ENCODE measurements at places on chromosomes 2 and 18. TPM values are rescaled to one million over a fixed set of nuclear protein-coding genes. Genes with fewer than 3 reads are reported as not detected.

The GPR39 gene
- total RNA-seq, result 8.7 TPM

DNA sequence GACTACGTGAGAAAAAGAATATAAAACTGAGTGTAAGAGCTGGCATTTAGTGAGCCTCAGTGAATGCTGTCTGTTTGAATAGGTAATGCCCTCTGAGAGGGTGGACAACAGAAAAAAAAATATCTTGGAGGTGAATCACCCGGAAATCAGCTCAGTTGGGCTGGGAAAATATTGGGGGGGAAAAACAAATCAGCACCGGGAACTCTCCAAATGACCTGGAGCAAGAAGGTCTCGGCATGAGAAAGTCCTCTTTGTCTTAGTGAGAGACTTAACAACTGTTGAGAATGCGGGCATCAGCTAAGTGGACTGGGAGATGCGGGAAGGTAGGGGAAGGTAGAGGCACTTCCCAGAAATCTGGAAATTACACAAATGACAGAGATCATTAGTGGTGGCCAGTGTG lies 109.4 kb upstream of the POU3F3 start:
- H3K36me3 ChIP-seq, result no peaks in the 10 kb centered on the region
- no peak for DNase-seq
- H3K27ac ChIP-seq, result no peak overlapping the region
- peaks cover 2% of the 10 kb centered on the region for H3K27me3 ChIP-seq
- no peak overlapping the region for H3K4me3 ChIP-seq

GRCh38 chr2:64525317-64525613 lies 1.1 kb downstream of the AFTPH start:
- H3K27me3 ChIP-seq, result no peaks in the 10 kb centered on the region
- peak overlapping the region; percentile 96 for H3K27ac ChIP-seq
- H3K36me3 ChIP-seq, result no peaks in the 10 kb centered on the region
- no peaks in the 10 kb centered on the region for H3K4me1 ChIP-seq

DNA sequence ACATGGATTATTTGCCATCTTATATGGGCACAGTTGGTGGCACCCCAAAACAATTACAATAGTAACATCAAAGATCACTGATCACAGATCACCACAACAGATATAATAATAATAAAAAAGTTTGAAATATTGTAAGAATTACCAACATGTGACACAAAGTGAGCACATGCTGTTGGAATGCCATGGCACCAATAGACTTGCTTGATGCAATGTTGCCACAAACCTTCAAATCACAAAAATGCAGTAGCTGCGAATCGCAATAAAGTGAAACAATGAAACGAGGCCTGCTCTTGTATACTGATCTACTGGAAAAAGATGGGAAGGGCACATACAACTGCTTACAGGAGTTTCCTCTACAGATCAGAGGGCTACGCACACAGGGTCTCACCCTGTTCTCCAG lies 32.2 kb upstream of the AMMECR1L start:
- no peaks in the 10 kb centered on the region for H3K27me3 ChIP-seq
- no peaks in the 10 kb centered on the region for H3K36me3 ChIP-seq
- DNase-seq, result no peak
- no peaks in the 10 kb centered on the region for H3K4me1 ChIP-seq
- no peak overlapping the region for H3K4me3 ChIP-seq

GRCh38 chr2:145652571-145653545 lies 1132.9 kb upstream of the ZEB2 start:
- H3K27ac ChIP-seq, result no peak overlapping the region
- no peaks in the 10 kb centered on the region for H3K36me3 ChIP-seq
- no peaks in the 10 kb centered on the region for H3K4me1 ChIP-seq

The ITGA4 gene
- 23.5 TPM for total RNA-seq

DNA sequence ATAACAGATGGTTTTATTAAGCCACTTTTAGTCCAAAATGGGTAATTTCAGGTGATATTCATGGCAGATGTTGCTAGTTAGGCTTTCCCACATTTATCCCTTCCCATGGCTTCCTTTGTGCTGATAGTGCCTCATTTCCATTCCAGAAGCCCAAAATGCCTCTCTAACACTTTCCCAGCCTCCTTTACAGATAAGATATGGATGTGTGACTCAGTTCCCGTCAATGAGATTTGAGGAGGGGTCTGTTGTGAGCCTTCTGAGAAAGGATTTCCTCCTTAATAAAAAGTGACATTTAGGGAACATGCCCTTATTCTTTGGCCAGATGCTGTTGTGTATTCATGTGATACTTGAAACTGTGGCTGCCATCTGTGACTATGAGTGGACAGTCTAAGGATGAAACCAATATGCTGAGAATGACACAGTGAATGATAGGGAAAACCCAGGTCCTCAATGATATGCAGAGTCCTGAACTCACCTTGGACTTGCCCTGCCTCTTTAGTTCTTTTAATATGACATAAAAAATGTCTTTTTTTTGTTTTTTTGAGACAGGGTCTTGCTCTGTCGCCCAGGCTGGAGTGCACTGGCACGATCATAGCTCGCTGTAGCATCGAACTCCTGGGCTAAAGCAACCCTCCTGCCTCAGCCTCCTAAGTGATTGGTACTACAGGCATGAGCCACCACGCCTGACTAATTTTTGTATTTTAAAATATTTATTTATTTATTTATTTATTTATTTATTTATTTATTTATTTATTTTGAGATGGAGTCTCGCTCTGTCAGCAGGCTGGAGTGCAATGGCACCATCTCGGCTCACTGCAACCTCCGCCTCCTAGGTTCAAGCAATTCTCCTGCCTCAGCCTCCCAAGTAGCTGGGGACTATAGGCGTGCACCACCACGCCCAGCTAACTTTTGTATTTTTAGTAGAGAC lies 5.8 kb upstream of the ACSL3 start:
- no peaks in the 10 kb centered on the region for H3K36me3 ChIP-seq
- H3K4me3 ChIP-seq, result no peak overlapping the region
- no peak overlapping the region for H3K27ac ChIP-seq
- DNase-seq, result no peak
- peaks cover 3% of the 10 kb centered on the region for H3K4me1 ChIP-seq

GRCh38 chr2:181657379-181657778 lies 474 bp upstream of the CERKL start:
- H3K27ac ChIP-seq, result peak overlapping the region; percentile 66
- peak overlapping the region; percentile 66 for H3K4me3 ChIP-seq
- peaks cover 6% of the 10 kb centered on the region for H3K4me1 ChIP-seq

DNA sequence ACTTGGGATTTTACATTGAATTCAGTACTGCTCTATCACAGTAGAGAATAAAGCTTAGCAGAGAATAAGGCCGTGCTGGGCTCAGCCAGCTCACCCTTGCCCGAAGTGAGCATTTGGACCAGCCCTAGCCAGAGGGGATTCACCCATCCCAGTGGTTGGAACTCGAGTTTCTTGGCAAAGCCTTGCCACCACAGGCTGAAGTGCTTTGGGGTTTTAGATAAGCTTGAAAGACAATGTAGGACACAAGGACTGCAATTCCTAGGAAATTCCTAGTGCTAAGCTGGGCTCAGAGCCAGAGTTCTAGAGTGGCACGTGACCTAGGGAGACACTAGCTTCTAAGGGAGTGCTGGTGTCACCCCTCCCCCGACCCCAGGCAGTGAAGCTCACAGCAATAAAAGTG lies 28.0 kb downstream of the SERPINB11 start:
- H3K27me3 ChIP-seq, result no peaks in the 10 kb centered on the region
- no peak overlapping the region for H3K27ac ChIP-seq
- H3K36me3 ChIP-seq, result no peaks in the 10 kb centered on the region

The TMEM163 gene
- total RNA-seq, result 5.9 TPM

- no peaks in the 10 kb centered on the region for H3K4me1 ChIP-seq
- no peaks in the 10 kb centered on the region for H3K36me3 ChIP-seq
- DNase-seq, result no peak
- H3K27ac ChIP-seq, result no peak overlapping the region
These were observed 96.5 kb downstream of the MYT1L start for GRCh38 chr2:2234398-2235195.

The OTOS gene
- total RNA-seq, result 4.6 TPM

GRCh38 chr2:174442546-174443510 lies 44.0 kb downstream of the GPR155 start:
- no peak overlapping the region for H3K4me3 ChIP-seq
- H3K27ac ChIP-seq, result no peak overlapping the region
- H3K4me1 ChIP-seq, result no peaks in the 10 kb centered on the region
- no peaks in the 10 kb centered on the region for H3K36me3 ChIP-seq

DNA sequence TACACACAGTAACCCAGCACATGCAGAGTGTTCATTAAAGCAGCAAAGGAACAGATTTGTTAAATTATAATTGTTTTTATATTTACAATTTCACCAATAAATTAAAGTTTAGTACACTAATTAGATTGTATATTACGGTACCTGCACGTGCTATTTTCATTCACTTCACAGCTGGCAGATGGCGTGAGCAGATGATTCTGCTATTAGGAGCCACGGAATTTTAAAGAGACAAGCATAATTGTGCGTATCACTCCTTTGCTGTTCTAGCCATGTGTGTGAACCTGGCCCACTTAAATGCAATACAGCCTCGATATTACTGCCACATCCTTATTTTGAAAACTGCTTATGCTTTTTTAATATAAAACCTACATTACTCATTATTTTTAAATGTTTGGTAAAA lies 332.8 kb upstream of the SOX11 start:
- H3K27me3 ChIP-seq, result no peaks in the 10 kb centered on the region
- no peak overlapping the region for H3K27ac ChIP-seq
- no peak for DNase-seq
- no peak overlapping the region for H3K4me3 ChIP-seq
- no peaks in the 10 kb centered on the region for H3K4me1 ChIP-seq

GRCh38 chr18:56799756-56800155 lies 148.6 kb downstream of the WDR7 start:
- DNase-seq, result peak; percentile 12
- H3K27me3 ChIP-seq, result no peaks in the 10 kb centered on the region
- H3K36me3 ChIP-seq, result no peaks in the 10 kb centered on the region
- H3K4me1 ChIP-seq, result no peaks in the 10 kb centered on the region

DNA sequence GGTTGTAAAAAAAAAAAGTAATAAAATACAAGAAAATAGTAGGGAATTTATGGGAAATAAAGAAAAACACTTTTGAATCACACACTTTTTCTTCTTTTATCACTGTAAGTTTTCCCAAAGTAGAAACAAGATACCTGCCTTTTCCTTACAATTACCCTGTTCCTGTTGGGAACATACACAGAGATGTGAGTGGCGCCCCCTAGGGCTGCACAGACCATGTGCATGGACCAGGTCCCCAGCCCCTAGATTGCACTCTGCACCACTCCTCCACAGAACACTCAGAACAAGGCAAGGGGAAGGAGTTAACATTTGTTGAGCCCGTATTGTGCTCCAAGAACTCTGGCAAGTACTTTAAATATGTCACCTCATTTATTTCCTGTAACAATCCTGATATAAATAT lies 118.7 kb upstream of the NRP2 start:
- no peaks in the 10 kb centered on the region for H3K36me3 ChIP-seq
- no peak overlapping the region for H3K4me3 ChIP-seq
- H3K4me1 ChIP-seq, result no peaks in the 10 kb centered on the region
- H3K27me3 ChIP-seq, result no peaks in the 10 kb centered on the region
- DNase-seq, result no peak
- H3K27ac ChIP-seq, result no peak overlapping the region

DNA sequence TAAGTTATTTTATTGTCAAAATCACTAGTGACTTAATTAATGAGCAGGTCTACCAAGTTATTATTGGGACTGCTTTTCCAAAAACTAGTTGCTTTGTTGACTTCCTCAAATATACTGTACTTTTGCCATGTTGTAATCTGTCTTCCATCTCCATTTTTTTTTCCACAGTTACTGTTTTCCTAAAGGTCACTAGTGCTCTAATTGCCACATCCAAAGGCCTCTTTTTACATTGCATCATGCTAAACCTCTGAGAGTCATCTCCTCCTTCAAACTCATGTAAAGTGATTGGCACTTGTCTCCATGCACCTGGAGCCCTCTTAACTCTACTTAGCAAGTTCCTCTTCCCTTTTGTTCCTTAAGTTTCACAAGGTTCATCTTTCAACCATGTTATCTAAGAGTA lies 11.8 kb downstream of the PMAIP1 start:
- no peak for DNase-seq
- no peak overlapping the region for H3K27ac ChIP-seq
- H3K27me3 ChIP-seq, result peaks cover 4% of the 10 kb centered on the region
- no peaks in the 10 kb centered on the region for H3K36me3 ChIP-seq
- H3K4me1 ChIP-seq, result no peaks in the 10 kb centered on the region
- no peak overlapping the region for H3K4me3 ChIP-seq
